ENCODE measurements at places on chromosomes 6 and 20.

DNA sequence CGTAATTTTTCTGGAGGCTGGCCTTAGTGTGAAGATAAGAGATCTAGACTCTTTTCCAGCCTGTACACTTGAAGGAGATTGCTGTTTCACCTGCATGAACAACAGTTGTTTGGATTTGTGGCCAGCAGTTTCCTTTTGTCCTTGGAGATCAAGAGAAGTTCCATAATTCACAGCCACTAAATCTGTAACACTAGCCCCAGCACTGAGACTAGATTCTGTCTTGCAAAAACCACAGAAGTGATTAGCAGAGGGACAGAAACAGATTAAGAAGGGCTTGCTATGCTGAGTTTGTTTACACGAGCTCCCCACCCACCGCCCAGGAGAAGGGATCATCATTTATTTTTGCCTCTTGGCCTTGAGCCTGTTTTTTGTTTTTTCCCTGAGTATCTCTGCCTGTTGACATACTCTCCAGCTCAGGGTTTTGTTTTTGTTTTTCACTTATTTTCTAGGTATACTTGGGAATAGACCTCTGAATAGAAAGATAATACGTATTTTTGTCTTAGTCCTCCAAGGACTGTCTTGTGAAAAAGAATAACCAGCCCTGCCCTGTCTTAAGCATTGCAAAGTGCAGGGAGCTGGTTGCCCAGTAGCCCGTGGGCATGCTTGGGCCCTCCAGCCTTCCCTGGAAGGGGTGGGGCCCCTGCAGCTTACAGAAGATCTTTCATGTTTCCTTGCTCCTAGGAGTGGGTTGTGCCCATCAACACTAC, 93.1 kb upstream of the SOX4 start:
- no peak for DNase-seq

- no peak for DNase-seq
Measured at GRCh38 chr6:123028263-123028662, 32.2 kb downstream of the CLVS2 start.

GRCh38 chr6:24439858-24440539, 37.3 kb downstream of the MRS2 start:
- DNase-seq: no peak

DNA sequence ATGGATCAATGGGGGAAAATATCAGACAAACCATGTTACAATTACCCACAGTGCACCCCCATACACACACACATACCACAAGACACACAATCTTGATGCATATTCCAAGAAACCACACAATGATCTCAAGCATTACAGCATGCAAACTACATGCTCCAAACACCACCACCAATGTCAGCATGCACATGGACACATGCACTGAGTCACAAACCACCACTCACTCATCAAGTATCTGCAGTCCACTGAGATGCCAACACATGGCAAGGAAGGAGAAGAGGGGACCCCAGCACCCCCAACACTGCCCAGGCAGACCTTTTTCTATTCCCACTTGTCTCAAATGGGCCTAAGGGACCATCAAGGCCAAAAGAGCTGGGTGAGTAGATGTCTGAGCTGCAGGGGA, 91.6 kb downstream of the PREX1 start:
- no peak for DNase-seq

- no peak for DNase-seq
Measured at GRCh38 chr6:88539295-88539764, 373.2 kb upstream of the CNR1 start.

GRCh38 chr20:51462566-51463276, 79.8 kb downstream of the NFATC2 start:
- no peak for DNase-seq

DNA sequence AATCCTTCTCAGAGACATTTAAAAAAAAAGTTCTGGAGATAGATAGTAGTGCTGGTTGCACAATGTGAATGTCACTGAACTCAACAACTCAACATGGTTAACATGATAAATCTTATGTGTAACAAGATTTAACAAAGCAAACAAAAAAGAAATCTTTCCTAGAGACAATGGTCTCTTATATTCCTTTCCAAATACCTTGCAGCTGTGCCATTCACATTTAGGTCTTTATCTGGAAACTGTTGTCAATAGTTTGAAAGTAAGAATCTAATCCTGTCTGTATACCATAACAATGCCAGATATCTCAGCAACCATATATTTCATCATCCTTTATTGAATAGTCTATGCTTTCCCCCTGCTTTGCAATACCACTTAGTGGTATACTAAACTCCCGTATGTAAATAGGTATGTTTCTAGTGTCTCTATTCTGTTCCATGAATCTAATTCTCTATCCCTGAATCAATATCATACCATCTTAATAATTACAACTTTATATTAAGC, 2.1 kb downstream of the SERAC1 start:
- no peak for DNase-seq

Measured in stimulated activated CD4-positive, alpha-beta T cell treated with anti-CD3 and anti-CD28 coated beads, Interleukin-12 subunit alpha, Interleukin-12 subunit beta, amount 100 ng/mL, for 48 hours (primary cell).